ENCODE measurements at places on chromosomes 6 and 20.

DNA sequence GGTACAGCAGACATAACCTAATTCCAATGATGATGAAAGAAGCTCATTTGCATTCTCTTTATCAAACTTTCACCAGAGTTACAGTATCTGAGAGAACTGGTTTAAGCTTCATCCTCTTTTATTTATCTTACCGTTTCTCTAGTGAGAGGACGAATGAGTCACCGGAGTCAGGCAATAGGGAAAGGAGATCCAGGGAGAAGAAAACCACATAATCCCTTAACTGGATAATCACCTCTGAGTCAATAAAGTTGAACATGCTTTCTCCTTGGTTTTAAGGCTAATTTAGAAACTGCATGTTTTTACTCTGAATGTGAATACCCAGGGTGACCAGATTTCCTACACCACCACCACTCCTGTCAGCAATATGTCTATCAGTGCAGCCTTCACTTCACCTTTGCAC lies 313.7 kb upstream of the TBX18 start:
- DNase-seq, result no peak

GRCh38 chr6:34047913-34048867 lies 97.7 kb downstream of the GRM4 start:
- DNase-seq, result no peak

GRCh38 chr6:167750956-167751358 lies 75.8 kb upstream of the AFDN start:
- no peak for DNase-seq

GRCh38 chr6:73134588-73134987 lies 90.7 kb downstream of the KHDC1L start:
- DNase-seq, result no peak

- no peak for DNase-seq
Measured at GRCh38 chr20:2806351-2806701, 5.9 kb upstream of the CPXM1 start.

DNA sequence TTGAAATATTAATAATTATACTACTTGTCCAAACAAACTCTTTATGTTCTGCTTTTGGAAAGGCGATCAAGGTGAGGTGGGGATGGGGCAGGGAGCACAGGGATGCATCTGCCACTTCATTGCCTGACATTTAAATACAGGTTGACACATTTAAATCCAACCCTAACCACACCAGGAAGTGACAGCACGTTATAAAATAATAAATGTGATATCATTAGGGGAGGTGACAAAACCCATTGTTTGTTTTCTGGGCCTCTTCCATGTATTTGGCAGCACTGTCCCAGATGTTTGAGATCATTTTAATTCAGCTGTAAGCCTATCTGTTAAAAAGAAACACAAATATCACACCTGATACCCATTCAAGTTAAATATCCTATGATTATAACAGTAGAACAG lies 342.4 kb upstream of the ARID1B start:
- DNase-seq, result no peak

DNA sequence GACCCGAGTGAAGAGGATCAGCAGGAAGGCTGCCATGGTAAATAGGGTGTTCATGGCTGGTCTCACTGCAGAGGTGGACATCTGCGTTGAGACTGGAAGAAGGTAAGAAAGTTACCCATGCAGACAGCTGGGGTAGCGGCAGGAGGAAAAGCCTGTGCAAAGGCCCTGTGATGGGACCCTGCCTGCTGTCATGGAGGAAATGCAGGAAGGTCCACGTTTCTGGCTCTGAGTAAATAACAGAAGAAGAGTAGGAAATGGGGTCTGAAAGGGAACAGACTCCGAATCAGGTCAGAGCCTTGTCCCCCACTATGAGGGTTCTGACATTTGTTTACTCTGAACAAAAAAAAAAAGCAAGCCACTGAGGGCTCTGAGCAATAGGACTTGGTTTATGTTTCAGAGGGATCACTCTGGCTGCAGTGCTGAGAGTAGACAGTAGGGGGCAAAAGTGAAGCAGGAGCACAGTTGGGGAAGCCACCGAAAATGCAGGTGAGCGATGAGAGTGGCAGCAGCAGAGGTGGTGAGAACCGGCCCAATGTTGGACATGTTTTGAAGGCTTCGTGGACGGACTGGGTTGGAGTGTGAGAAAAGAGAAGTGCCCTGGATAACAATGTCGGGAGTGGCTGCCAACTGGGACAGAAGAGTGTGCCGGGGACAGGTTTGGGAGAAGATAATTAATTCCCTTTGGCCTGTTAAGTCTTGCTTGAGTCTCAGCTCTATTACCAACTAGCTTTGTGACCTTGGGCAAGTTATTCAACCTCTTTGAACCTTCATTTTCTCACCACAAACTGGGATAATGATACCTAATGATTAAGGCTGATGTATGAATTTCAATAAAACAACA lies 57.9 kb upstream of the MAP7 start:
- no peak for DNase-seq

- DNase-seq, result no peak
Measured at GRCh38 chr6:57089265-57089664, 723 bp upstream of the ZNF451 start.

DNA sequence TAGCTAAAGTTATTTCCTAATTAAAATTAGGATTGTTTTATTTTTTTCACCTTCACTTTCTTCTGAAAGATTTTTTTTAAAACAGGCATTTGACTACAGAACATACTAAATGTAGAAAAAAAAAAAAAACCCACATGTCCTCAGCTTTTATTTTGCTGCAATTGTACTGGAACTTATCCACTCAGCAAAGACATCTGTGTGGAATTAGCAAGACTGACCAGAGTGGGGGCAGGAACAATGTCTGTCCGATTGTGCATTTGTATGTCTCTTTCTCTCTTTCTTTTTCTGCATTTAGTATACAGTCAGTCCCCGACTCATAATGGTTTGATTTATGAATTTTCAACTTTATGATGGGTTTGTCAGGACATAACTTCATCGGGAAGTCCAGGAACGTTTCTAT lies 77.3 kb downstream of the CHD6 start:
- DNase-seq, result no peak

GRCh38 chr6:4287372-4287771 lies 152.0 kb upstream of the ECI2 start:
- DNase-seq, result no peak

DNA sequence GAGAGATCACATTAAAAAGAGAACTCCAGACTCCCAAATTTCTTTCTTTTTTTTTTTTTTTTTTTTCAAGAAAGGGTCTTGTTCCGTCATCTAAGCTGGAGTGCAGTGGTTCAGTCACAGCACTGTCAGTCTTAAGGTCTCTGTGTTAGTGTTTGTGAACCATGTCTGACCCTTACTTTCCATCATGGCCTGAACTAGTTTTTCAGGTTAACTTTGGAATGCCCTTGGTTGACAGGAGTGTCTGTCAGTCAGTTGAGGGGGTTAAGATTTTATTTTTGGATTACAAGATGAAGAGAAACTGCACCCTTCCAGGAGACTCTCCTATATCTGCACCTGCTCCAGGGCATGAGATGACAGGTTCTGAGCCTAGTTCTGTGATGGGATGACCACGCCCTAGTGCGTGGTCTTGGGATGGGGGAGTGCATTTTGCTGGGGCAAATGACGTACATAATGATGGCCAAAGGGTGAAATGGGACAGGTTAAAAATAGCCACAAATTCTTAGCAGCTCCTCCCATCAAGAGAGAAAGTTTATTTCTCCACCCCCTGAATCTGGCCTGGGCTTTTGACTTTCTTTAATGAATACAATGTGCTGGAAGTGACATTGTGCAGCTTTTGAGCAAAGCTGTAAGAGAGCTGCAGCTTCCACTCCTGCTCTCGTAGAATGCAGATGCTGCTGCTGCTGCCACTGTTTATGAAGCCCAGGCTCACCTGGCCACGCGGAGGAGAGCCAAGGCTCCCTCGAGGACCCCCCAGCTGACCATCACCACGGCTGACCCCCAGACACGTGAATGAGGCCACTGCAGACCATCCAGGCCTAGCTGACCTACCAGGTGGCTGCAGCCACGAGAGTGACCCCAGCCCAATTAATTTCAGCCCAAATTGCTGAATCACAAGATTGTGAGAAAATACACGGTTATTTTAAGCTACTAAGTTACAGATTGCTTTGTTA lies 29.7 kb upstream of the FAM50B start:
- DNase-seq, result no peak

- DNase-seq, result no peak
Measured at GRCh38 chr6:52964318-52964717, 30.8 kb downstream of the GSTA4 start.

- DNase-seq, result no peak
Measured at GRCh38 chr6:135531954-135532490, 34.5 kb upstream of the AHI1 start.

GRCh38 chr20:49052334-49052733 lies 6.2 kb downstream of the CSE1L start:
- no peak for DNase-seq

GRCh38 chr6:115766745-115767462 lies 293.8 kb downstream of the FRK start:
- DNase-seq, result no peak

- DNase-seq, result no peak
Measured at GRCh38 chr20:49496553-49497397, 14.3 kb upstream of the KCNB1 start.

- peak; percentile 13 for DNase-seq
Measured at GRCh38 chr6:163948250-163948649, 533.7 kb downstream of the QKI start.

DNA sequence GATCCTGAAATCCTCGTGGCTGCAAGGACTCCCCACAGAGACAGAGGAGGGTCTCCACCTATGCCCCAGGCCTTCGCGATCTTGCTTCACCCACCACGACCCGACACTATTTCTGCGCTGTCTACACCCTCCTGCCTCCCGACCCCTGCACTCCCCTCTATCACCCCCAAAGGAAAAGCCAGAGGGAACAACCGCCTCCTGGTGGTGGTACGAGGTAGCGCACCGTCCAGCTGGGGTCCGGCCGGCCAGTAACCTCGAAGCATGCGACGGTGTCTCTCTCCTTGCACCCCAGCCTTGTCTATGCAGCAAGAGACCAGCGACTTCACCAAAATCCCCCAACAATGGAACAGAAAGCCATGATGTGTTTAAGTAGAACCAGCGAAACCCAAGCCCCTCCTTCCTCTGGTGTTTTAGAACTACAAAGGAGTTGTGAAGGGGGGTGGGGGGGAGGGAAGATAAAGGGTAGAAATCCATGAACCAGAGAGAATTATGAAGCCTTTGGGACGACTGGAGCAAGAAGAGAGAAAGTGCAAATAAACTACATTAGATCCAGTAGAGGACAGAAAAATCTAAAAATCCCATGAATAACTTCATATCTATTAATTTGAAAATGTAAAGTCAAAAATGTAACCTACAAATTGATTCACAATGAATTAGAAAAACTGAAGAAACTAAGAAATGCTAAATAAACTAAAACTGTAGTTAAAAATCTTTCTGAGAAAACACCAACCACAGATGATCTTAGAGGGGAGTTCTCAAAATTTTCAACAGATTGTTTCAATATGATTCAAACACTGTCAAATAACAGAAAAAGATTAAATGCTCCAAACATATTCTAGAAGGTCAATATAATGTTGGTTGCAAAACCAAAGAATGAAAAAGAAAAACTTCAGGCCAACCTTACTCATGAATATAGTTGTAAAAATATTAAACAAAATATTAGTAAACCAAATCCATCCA lies 168.0 kb downstream of the CDK19 start:
- no peak for DNase-seq

- no peak for DNase-seq
Measured at GRCh38 chr6:135266675-135267074, 85.6 kb downstream of the MYB start.

DNA sequence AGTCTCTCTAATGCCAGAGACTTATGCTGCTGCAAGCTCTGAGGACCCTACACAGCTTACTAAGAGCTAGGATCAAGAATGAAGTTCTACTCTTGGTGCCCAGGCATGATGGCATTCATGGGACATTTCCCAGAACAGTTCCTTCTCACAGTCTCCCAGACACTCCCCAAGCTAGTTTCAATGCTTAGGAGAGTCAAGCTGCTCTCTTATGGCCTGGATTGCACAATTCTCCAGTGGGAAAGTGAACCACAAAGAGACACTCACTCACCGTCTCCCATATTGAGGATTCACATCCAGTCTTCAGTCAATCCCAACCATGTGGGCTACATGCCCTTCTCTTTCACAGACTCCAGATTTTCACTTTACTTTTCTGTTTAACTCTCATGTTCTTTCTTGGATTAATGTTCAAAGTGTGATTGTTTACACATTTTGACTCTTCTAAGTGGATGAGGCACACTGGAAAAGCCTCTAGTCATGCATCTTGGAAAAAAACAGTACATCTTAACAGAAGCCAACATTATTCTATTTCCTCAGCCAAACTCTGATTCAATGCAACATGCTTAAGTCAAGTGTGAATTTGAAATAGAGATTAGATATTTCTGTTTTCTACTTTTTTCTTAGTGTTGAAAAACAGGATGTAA lies 447.8 kb upstream of the BTBD3 start:
- no peak for DNase-seq

- DNase-seq, result no peak
Measured at GRCh38 chr6:160428818-160429619, 80.8 kb downstream of the SLC22A3 start.

DNA sequence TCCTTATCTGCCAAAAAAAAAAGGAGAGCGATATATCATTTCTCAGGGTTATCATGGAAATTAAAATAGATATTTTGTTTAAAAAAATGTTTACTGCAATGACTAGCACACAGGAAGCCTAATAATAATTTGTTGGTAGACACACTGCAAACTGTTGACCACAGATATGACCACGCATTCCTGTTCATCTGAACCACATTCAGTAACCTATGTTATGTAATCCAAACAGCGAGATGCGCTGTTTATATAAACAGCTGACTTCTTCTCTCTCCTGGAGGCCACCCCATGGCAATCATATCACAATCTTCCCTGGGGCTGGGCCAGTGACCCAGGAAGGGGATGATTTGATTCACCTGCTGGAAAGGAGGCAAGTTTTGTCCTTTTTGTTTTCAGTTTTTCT lies 129.3 kb upstream of the UST start:
- DNase-seq, result no peak

Data from vagina (tissue), 2 donors.